ENCODE measurements at places on chromosomes 2 and 18.

DNA sequence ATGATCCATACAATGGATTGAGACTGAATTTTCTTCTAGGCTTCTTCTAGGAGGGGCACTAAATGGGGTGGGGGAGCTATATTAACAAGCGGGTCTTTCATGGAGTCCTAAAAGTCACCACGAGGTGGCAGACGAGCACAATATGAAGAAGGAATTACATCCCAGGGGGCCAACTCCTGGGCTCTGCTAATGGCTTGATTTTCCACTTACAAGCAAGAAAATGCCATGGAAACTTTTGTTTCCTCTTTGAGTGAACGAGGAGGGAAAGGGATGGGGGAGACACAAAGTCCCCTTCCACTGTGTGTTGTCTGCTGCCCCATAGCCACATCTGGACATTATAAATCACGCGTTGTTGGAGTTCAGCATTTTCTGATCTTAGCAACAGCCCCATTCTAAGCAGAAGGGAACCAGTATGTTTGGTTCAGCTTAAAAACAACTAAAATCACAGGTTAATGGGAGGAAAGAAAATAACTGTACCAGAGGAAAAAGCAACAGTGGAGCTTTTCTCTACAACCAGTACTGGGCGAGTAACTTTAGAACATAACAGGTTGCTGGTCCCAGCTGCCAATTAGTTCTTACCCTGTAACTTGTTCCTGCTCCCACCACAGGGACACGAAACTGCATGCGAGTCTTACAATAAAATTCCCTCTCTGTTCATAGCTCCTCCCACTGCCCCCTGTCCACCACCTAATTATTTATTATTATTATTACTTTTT, 285.0 kb upstream of the PARD3B start:
- DNase-seq = peak; percentile 32

DNA sequence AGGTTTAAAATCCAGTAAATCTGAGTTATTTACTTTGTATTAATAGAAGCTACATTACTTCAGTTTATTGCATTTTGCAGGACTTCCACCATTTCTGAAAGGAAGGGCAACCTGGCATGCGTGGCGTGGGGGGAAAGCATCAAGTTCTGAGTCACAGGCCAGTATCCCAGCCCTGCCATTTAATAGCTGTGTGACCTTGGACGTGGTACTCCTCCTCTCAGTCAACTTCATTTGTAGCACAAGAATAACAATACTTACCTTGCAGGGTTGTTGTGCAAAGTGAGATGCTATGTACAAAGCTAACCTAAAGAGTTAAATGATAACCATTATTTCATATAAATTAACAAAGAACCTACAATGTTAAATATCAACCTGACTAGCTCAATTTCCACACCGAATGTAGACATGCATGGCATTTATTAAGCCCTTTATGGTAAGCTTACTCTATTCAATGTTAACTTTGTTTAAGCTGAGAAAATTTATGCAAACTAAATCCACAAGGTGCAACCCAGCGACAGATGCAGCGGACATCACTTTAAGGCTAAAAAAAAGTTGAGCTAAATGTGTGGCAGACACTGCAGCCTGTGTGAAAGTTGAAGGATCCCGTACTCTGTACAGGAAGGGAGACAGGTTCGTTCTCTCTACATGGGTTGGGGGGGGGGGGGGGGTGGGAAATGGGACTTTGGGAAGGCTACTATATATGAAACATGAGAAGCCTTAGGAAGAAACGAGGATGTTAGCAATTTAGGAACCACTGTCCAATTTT, 17.2 kb upstream of the STPG4 start:
- DNase-seq = no peak

GRCh38 chr2:15155959-15156574, 405.1 kb downstream of the NBAS start:
- DNase-seq = no peak

GRCh38 chr2:151261977-151262291, 271 bp upstream of the RBM43 start:
- DNase-seq = no peak

GRCh38 chr18:77088963-77089722, 43.4 kb downstream of the MBP start:
- no peak for DNase-seq

GRCh38 chr2:141455211-141455826, 675.5 kb downstream of the LRP1B start:
- no peak for DNase-seq

GRCh38 chr2:101251844-101252407, 760 bp upstream of the CNOT11 start:
- peak; percentile 61 for DNase-seq

GRCh38 chr2:69168950-69169654, 156.1 kb downstream of the ANTXR1 start:
- no peak for DNase-seq

DNA sequence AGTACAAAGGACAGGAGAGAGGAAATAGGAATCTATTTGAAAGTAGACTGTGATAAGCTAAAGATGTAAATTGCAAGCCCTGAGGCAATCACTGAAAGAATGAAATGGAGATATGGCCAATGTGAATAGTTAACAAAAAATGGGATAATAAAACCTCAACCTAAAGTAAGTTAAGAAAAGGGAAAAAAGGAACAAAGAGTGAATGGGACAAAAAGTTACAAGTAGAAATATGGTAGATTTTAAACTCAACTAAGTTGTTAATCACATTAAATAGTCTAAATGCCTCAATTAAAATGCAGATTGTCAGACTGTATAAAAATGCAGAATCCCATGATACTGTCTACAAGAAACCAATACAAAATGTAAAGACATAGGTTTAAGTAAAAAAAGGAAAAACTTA, 165.2 kb upstream of the RBMS1 start:
- no peak for DNase-seq

GRCh38 chr18:68417826-68418225, 297.1 kb downstream of the TMX3 start:
- DNase-seq = no peak

GRCh38 chr2:237929979-237930378, 36.8 kb upstream of the UBE2F start:
- DNase-seq = no peak

DNA sequence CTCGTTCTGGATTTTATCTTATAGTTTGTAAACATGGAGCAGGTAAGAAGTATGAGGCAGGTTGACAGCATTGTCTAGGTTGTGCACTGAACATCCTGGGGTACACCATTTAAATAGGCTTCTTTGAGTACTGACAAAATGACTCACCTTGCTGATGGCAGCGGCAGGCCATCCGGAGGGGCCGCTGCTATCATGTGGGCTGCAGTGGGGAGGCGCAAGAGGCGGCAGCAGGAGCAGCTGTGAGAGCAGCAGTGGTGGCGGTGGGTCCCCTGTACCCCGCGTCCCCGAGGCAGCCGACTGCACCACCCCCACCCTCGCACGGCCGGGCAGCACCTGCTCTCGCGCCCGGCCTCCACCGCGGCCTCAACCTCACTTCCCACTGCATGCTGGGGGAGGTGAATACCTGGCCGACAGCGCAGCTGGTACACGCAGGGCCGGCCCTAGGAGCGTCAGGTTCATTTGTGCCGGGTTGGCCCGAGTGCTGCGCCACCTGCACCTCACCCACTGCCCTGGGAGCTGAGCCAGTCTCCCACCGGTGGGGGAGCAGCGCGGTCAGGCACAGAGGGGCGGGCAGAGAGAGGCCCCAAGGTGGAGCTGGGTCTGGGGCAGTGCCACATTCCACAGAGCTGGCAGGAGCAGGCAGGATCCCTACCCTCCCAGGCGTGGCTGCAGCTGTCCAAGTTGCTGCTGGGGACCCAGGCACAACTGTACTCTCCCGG, 154.5 kb upstream of the RBMS1 start:
- no peak for DNase-seq

- no peak for DNase-seq
Observed at GRCh38 chr2:12151716-12152115, 405.3 kb downstream of the LPIN1 start.

DNA sequence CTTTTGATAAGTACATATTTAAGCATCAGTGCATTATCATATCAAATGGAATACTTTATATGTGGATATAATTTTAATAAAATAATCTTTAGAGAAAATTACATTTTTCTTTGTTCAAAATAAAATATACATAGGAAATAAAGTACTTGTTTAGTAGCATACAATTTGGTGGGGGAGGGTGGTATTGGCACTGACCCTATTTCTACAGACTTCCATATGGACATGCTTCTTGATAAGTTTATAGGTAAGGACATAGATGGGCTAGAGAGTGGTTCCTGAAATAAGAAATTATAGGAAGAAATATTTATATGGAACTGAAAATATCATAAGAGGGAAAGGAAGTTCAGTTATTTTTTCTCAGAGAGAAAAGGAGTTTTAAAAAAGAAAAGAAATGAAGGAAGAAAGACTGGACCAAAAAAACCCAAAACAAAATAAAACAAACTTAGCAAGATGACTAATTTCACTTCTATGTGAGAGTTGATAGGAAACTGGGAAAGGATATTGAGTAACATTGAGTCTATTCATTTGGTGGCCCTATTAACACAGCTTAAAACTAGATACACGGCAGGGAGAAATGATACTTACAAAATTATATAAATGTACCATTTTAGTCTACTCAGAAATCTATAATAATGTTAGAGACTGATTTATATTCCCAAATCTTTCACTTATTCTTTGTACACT, 505.9 kb downstream of the ERBB4 start:
- no peak for DNase-seq

DNA sequence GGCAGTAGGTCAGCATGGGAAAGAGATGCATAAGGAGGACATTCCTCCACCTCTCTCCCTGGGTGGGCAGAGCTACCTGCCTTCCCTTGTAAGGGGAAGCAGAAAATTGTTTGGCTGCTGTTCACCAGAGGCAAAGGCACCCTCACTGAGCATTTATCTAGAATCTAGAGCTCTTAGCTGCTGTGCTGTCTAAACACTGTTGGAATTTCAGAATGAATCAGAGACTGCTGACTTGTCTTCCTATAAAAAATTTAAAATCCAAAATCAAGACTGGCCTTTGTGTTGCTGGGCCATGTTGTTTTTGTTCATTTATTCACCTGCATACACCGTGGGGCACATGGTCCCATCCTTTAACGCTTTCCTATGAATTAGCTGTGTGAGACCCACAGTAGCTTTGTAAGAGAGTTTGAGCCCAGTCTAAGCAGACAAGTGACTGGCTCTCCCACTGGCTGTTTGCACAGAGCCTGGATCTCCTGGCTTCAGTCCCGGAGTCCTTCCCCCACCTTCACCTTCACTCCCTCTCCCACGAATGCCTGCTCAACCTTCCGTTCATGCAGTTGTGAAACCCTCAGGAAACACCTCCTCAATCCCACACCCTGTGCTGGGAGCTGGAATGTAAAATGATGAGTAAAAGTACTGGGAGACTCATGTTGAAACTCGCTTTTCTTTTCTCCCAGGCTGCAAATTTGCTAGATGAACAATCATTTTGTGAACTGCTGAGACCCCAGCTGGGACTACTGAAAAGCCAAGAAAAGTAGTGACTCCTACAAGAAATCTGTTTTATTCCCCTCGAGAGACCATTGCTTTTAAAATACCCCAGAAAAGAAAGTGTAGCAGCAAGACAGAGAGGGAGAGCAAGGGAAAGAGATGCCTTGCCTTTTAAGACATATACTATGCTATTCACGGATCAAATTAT, 76.2 kb downstream of the FAM168B start:
- DNase-seq = no peak
